ENCODE measurements at places on chromosomes 12 and 14.
A peak's percentile ranks its signal among the peaks of the same experiment; 100 is the strongest.

GRCh38 chr14:22383515-22384166 lies 205.4 kb downstream of the DAD1 start:
- peak; percentile 65 for DNase-seq
- no peak overlapping the region for H3K4me3 ChIP-seq
- no peaks in the 10 kb centered on the region for H3K36me3 ChIP-seq
- H3K27me3 ChIP-seq: no peaks in the 10 kb centered on the region
- no peak overlapping the region for H3K27ac ChIP-seq

DNA sequence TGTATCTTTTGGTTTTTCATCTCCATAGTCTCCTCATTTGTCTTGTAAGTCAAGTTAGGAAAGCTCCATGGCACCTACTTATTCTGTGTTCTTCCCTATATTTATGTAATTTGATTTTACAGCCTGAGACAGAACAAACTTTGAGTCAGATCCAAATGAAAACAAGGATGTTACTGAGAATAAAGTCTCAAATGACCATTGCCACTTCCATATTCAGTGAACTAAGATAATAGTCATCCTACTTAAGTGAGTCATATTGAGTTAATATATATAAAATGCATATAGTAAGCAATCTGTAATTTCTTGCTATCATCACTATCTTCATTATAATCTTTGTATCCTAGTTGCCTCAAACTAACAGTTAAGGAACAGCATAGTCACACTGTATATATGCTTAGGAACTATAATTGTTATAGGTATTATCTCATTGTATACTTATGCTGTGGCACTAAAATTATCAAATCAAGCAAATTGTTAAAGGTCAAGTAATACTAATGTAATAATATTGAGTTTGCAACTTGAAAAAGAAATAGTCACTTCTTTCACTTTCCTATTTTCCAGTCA lies 30.8 kb downstream of the TMTC3 start:
- no peaks in the 10 kb centered on the region for H3K27me3 ChIP-seq
- no peak overlapping the region for H3K4me3 ChIP-seq
- H3K36me3 ChIP-seq: peaks cover 55% of the 10 kb centered on the region
- H3K27ac ChIP-seq: no peak overlapping the region
- no peaks in the 10 kb centered on the region for H3K4me1 ChIP-seq

GRCh38 chr14:102140027-102140749 lies 491 bp downstream of the WDR20 start:
- H3K4me1 ChIP-seq: peaks cover 32% of the 10 kb centered on the region
- no peaks in the 10 kb centered on the region for H3K36me3 ChIP-seq
- peak overlapping the region; percentile 71 for H3K4me3 ChIP-seq
- peak overlapping the region; percentile 76 for H3K27ac ChIP-seq

- peak overlapping the region; percentile 35 for H3K4me3 ChIP-seq
- no peak overlapping the region for H3K27ac ChIP-seq
- H3K36me3 ChIP-seq: no peaks in the 10 kb centered on the region
These were observed 370 bp downstream of the HRK start for GRCh38 chr12:116880817-116881324.

GRCh38 chr14:83463500-83464098 lies 1929.9 kb upstream of the SEL1L start:
- no peak overlapping the region for H3K27ac ChIP-seq
- H3K27me3 ChIP-seq: no peaks in the 10 kb centered on the region
- no peaks in the 10 kb centered on the region for H3K4me1 ChIP-seq

DNA sequence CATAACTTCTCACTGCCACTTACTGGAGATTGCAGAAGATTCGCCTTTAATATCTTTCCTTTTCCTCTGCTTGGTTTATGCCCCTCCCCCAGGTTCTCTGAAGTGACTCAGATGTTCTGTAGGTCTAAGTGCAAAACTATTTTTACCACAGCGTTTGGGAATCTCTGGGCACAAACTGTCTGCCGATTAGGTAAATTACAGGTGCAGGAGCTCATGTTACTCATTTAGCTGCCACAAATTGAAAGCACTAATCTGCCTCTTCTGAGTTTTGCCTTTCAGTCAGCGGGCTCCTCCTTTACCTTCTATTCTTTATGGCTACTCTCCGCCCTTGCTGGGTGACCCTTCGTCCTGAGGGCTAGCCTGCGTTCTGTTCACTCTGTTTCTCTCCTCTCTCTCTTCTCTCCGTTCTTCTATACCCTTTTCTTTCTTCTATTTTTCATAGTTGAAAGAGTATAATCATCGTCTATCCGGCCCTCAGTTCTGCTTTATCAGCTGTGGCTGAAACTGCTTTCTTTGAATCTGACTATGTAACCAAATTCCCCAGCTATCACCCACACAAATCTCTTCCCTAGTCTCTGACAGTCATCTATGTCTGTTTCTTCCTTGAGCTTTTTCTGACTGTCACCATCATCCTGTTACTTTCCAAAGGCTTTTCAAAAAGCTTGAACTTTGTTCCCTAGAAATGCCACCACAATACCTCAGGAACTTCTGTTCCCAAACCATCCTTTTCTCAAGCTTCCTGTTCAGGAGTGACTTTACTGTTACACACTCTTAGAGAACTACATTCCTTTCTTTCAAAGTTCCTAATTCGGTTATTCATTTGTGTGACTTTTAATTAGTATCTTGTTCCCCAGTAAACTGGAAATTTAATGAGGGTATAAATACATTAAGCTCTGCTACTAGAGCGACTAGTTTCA lies 4.3 kb upstream of the MYF6 start:
- no peaks in the 10 kb centered on the region for H3K36me3 ChIP-seq
- H3K4me3 ChIP-seq: no peak overlapping the region
- DNase-seq: no peak

DNA sequence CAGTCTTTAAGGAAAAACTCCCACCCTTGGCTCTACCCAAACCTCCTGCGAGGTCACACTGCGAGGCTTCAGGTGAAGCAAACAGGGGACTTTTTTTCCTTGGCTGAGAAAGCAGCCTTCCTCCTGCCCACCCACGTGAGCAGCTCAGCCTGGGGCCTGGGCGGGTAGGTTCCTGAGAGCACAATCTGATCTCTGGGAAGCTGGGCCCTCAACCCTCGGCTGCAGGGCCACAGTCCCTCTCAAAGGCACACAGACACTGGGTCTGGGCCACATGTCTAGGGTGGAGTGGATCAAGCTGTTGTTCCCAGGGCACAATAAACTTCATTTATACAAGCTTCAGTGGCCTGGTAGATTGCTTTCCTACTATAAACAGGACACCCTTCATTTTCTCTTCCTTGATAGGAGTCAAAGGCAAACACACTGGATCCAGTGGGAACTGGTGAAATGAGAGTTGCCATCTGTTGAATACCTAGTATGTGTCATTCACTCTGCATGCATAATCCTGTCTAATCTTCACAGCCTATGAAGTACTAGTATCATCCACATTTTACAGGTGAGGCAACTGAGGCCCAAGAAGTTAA lies 41.3 kb upstream of the PNMA1 start:
- no peak overlapping the region for H3K4me3 ChIP-seq
- DNase-seq: peak; percentile 81
- peaks cover 90% of the 10 kb centered on the region for H3K4me1 ChIP-seq

GRCh38 chr12:57852620-57853500 lies 6.3 kb upstream of the CTDSP2 start:
- H3K27me3 ChIP-seq: no peaks in the 10 kb centered on the region
- DNase-seq: peak; percentile 72
- H3K27ac ChIP-seq: peak overlapping the region; percentile 79
- H3K4me1 ChIP-seq: peaks cover 22% of the 10 kb centered on the region

GRCh38 chr14:69354383-69355153 lies 43.5 kb downstream of the ERH start:
- DNase-seq: no peak
- H3K27ac ChIP-seq: no peak overlapping the region
- H3K36me3 ChIP-seq: no peaks in the 10 kb centered on the region
- H3K4me1 ChIP-seq: no peaks in the 10 kb centered on the region
- H3K27me3 ChIP-seq: no peaks in the 10 kb centered on the region

GRCh38 chr12:124864326-124864752 lies 675 bp upstream of the SCARB1 start:
- peak; percentile 76 for DNase-seq
- peak overlapping the region; percentile 81 for H3K27ac ChIP-seq
- H3K27me3 ChIP-seq: no peaks in the 10 kb centered on the region
- H3K4me3 ChIP-seq: peak overlapping the region; percentile 80

- no peak overlapping the region for H3K27ac ChIP-seq
- H3K27me3 ChIP-seq: no peaks in the 10 kb centered on the region
- DNase-seq: no peak
- H3K4me1 ChIP-seq: no peaks in the 10 kb centered on the region
- H3K4me3 ChIP-seq: no peak overlapping the region
These were observed 65.8 kb upstream of the PWP1 start for GRCh38 chr12:107619831-107620230.

DNA sequence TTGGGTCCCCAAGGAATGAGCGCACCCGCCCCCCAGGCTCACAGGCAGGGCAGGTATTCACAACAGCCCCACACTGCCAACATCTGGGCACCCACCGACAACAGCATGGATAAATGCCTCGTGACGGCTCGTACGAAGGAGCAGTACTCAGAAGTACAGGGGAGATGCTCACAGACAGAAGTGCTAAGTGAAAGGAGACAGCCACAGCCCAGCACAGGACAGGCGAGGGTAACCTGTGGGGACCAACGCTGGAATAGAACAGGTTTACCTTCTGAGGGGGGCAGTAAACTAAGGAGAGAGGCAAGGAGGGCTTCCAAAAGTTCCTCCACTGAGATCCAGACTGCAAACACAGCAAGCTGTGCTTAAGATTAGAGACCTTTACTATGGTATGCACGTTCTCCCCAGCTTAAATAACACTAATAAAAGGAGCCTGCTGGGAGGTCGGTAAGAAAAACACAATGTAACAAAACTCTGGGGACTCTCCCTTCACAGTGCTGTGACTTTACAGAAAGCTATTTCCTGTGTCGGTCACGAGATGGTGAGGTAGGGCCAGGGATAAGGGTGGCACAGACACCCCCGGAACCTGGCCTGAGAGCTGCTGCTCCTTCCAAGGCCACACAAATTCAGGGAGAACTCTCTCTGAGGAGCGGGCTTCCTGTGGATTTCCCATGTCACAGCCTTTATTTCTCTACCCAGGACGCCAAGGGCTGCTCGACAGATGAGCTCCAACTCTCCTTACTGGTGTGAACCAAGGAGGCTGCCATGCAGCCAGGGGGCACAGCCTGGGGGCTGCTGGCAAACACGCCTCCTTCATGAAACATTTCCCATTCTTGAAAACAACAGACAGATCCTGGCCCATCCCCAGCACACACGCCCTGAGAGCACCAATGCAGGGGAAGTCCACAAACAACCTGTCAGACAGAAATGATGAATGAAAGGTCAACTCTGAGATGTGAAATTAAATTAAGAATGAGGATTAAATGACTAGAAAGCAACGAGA lies 26.3 kb downstream of the SLC15A4 start:
- peaks cover 21% of the 10 kb centered on the region for H3K4me1 ChIP-seq
- no peak for DNase-seq

GRCh38 chr14:44609876-44610510 lies 102.9 kb upstream of the FSCB start:
- no peaks in the 10 kb centered on the region for H3K36me3 ChIP-seq
- no peak overlapping the region for H3K4me3 ChIP-seq
- H3K27me3 ChIP-seq: no peaks in the 10 kb centered on the region

- peak overlapping the region; percentile 17 for H3K4me3 ChIP-seq
- H3K27ac ChIP-seq: peak overlapping the region; percentile 99
- H3K36me3 ChIP-seq: peaks cover 12% of the 10 kb centered on the region
- DNase-seq: no peak
- no peaks in the 10 kb centered on the region for H3K27me3 ChIP-seq
- H3K4me1 ChIP-seq: peaks cover 39% of the 10 kb centered on the region
These were observed 2.1 kb upstream of the UBC start for GRCh38 chr12:124916374-124917134.

- no peak for DNase-seq
- H3K27me3 ChIP-seq: no peaks in the 10 kb centered on the region
- no peak overlapping the region for H3K4me3 ChIP-seq
- no peaks in the 10 kb centered on the region for H3K4me1 ChIP-seq
These were observed 772.5 kb upstream of the ALG10B start for GRCh38 chr12:37543966-37544668.

GRCh38 chr12:75184516-75184915 lies 25.1 kb downstream of the KCNC2 start:
- H3K27ac ChIP-seq: no peak overlapping the region
- no peak for DNase-seq
- no peaks in the 10 kb centered on the region for H3K4me1 ChIP-seq
- H3K36me3 ChIP-seq: no peaks in the 10 kb centered on the region
- H3K27me3 ChIP-seq: no peaks in the 10 kb centered on the region

DNA sequence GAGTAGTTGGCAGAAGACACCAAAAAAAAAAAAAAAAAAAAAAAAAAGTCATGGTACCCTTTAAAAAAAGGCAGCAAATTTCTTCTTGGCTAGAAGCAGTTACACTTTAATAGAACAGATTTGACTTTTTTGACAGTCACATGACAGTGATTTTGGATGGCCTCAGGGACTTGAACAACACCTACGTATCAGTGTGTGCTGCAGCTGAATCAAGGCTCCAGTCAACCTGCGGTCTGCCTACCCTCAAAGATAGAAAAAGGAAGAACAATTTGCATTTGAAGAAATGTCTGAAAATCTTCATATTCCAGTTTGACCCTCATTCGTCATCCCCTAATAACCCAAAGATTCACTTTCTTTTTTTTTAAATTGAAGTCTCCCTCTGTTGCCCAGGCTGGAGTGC lies 53.9 kb downstream of the MDM2 start:
- H3K4me1 ChIP-seq: no peaks in the 10 kb centered on the region
- H3K27ac ChIP-seq: no peak overlapping the region
- DNase-seq: no peak

DNA sequence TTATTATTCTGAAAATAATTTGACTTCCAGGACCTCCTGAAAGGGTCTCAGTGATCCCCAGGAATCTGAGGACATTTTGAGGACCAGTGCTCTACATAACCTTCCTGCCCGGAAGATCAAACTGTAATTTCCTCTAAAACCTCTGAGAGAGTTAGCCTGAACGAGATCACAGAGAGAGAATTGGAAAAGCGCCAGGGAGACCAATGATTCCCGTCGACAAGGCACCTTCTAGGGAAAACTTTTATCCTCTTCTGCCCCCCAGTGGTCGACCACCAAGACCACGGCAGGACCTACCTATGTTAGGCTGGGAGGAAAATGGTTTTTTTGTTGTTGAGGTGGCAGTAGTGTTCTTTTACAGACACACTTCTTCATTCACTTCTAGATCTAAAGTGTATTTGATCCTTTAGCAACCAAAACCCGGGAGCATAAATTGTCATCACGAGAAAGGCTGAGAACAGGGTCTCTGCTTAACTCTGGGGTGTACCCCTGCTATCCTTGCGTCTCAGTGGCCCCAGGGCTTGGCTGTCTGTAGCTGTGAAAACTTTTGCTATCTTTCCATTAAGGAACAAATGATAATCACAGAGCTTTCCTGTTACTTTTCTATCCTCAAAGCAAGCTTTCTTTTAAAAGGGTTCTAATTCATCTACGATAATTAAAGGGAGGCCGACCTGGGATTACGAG lies 62.9 kb upstream of the NID2 start:
- peaks cover 5% of the 10 kb centered on the region for H3K4me1 ChIP-seq
- H3K27ac ChIP-seq: no peak overlapping the region
- no peak overlapping the region for H3K4me3 ChIP-seq
- H3K27me3 ChIP-seq: no peaks in the 10 kb centered on the region

- H3K4me3 ChIP-seq: peak overlapping the region; percentile 30
- H3K27me3 ChIP-seq: no peaks in the 10 kb centered on the region
- no peak for DNase-seq
- H3K4me1 ChIP-seq: no peaks in the 10 kb centered on the region
- no peaks in the 10 kb centered on the region for H3K36me3 ChIP-seq
These were observed 1.1 kb upstream of the ABCC9 start for GRCh38 chr12:21942377-21942703.

GRCh38 chr14:79502136-79502750 lies 709.1 kb downstream of the DIO2 start:
- DNase-seq: no peak
- no peak overlapping the region for H3K4me3 ChIP-seq

GRCh38 chr12:88202500-88202899 lies 60.4 kb downstream of the TMTC3 start:
- no peak overlapping the region for H3K27ac ChIP-seq
- H3K27me3 ChIP-seq: no peaks in the 10 kb centered on the region
- H3K4me3 ChIP-seq: no peak overlapping the region
- H3K36me3 ChIP-seq: no peaks in the 10 kb centered on the region

Data from upper lobe of left lung (tissue), 6 donors.